ENCODE measurements at places on chromosomes 3 and 15. TPM values are rescaled to one million over a fixed set of nuclear protein-coding genes. Genes with fewer than 3 reads are reported as not detected.

DNA sequence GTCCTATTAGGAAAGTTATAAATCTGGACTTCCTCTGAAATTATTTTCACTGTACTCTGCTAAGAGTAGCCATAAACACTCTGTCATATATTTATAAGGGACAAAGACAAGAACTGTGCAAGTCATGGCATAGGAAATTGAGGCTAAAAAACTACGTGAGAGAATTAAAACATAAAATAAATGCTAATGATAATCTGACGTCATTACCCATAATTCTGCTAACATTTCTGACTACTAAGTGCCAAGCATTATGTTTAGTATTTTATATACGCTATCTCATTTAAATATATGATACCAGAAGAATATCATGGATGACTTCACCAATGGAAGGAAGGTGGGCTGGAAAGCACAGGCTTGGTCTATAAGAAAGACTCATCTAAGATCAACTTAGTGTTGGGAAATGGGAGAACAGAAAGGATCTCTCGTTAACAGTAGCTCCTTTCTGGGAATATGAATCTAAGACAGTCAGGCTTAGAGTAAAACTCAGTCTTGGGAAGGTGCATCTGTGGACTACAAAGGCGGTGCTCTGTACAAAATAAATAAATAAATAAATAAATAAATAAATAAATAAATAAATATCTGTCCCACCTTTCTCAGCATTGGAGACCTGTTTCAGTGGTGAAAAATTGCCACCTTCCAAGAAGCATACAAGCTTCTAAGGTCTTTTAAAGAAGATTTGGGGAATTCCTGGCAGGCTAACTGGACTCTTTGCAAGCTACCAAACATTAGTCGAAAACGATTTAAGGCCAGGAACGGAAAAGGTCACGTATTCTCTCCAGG, 267.4 kb downstream of the CGGBP1 start:
- no peak for DNase-seq

Gene GPR160
- total RNA-seq: not detected

Gene GOLGA8K
- not detected for total RNA-seq

Gene SLC7A14
- total RNA-seq: 0.43 TPM

Gene ALS2CL
- total RNA-seq: 3.4 TPM

Gene COLQ
- total RNA-seq: 0.51 TPM

Gene CCR3
- not detected for total RNA-seq

DNA sequence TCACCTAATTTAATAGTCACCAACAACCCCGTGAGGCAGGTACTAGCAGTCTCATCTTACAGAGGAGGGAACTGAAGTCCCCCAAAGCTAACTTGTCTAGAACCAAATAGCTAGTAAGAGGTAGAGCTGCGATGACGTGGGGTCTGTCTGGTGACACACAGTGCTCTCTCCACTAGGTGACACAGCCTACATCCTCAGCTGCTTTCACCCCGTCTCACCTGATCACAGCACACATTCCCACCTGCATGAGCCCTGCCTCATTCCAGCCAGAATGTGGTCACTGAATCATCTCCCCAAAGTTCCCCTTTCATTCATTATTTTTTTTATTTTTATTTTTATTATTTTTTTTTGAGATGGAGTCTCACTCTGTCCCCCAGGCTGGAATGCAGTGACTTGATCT, 21.3 kb upstream of the MAGEF1 start:
- no peak for DNase-seq

Gene EXD1
- total RNA-seq: not detected

DNA sequence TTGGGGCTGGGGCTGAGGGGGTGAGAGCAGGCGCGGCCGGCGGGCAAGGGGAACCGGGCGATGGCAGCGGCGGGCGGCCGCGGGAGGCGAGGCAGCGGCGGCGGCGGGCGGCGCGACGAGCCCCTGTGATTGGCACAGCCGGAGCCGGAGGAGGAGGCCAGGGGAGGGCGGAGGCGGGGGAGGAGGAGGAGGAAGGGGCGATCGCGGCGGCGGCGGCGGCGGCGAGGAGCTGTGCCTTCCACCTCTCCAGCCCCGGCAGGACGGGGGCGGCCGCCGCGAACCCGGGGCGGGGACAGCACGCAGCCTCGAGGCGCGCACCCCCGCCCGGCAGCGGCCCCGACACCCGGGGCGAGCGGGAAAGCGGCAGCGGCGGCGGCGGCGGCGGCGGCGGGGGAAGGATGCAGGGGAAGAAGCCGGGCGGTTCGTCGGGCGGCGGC, at the start of gene SLCO3A1:
Gene SLCO3A1, plus strand, starts transcription at position 198 of the 437 bp plus-strand sequence.
- DNase-seq: peak; percentile 24

GRCh38 chr15:35479423-35479822, 66.5 kb downstream of the DPH6 start:
- DNase-seq: no peak

GRCh38 chr3:197355713-197356112, 57.3 kb upstream of the DLG1 start:
- no peak for DNase-seq

DNA sequence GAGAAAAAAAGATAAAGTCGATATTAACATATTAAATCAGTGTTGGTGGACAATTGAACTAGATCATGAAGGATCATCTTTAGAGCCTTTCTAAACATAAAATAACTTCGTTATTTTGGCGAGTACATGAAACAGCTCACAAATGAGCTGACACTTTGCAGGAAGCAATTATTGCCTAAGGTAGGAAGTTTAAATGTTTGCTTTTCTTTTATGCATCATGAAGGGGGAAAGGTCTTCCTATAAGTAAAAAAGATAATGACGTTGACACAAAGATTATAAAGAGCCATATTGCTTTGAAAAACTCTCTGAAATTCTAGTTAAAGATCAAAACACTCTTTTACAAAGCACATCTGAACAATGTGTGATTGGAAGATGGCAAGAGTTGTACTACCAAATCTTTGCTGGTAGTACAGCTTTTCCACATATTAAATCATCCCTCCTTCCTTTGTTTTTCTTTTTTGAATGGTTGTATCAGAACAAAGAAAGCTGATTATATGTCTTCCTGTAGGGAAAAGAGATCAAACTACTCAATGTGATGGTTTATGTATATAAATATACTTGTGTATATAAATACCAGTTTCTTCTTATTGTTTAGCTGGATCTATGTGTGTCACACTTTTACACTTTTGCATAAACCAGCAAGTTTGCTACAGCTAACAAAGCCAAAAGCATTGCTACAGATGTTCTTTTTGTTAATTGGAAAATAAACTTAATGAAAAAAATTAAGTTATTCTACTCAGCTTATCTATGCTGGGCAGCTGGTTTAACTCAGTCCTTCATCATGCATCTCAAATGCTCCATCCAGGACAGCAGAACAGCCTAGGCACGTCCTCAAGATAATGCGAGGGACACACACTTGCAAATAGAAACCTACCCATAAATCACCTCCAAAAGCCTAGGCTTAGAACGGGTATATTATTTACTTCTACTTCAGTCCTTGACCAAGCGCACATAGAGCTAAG, 850.8 kb upstream of the ROBO1 start:
- DNase-seq: no peak

- no peak for DNase-seq
These were observed 32.0 kb upstream of the ZNF445 start for GRCh38 chr3:44509393-44509921.

GRCh38 chr3:62201438-62202035, 171.8 kb downstream of the FEZF2 start:
- DNase-seq: peak; percentile 46

- no peak for DNase-seq
These were observed 69.5 kb upstream of the MBNL1 start for GRCh38 chr3:152199102-152199840.

GRCh38 chr3:88191872-88192409, 42.2 kb downstream of the C3orf38 start:
- no peak for DNase-seq

Gene SLC24A5
- total RNA-seq: not detected

Gene ITPKA
- total RNA-seq: 2.6 TPM

GRCh38 chr3:160129459-160130061, 95.7 kb upstream of the C3orf80 start:
- DNase-seq: peak; percentile 95

DNA sequence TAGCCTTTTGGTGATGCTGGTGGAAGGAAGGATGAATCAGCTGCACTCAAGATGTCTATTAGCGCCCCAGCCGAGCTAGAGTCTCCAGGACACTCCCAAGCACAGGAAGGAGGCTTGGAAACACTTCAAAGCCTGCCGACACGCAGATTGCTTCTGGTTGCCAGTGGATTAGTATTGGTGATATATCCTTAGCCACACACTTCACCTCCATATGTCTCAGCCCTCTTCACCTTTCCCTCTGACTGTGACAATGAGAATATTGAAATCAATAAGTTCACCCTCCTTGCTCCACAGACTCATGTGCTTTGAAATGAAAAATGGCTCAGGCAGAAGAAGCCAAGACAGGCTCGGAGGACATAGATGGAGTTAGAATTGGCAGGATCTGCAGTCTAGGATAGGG, 102.9 kb upstream of the LRRN1 start:
- DNase-seq: no peak

Gene SIDT1
- not detected for total RNA-seq

Data from HFFc6 (cell line).